ENCODE measurements at places on chromosomes 13 and 19.
A peak's percentile ranks its signal among the peaks of the same experiment; 100 is the strongest.

- no peak for ATAC-seq
- no peaks in the 10 kb centered on the region for H3K4me1 ChIP-seq
- no peak overlapping the region for H3K27ac ChIP-seq
- no peaks in the 10 kb centered on the region for H3K36me3 ChIP-seq
- peaks cover 8% of the 10 kb centered on the region for H3K27me3 ChIP-seq
Measured at GRCh38 chr13:37132211-37132610, 26.7 kb upstream of the CSNK1A1L start.

- H3K27me3 ChIP-seq, result peaks cover 4% of the 10 kb centered on the region
- no peak overlapping the region for H3K4me3 ChIP-seq
- H3K27ac ChIP-seq, result no peak overlapping the region
- H3K36me3 ChIP-seq, result no peaks in the 10 kb centered on the region
- ATAC-seq, result no peak
Measured at GRCh38 chr19:16970821-16971220, 55.8 kb downstream of the CPAMD8 start.

DNA sequence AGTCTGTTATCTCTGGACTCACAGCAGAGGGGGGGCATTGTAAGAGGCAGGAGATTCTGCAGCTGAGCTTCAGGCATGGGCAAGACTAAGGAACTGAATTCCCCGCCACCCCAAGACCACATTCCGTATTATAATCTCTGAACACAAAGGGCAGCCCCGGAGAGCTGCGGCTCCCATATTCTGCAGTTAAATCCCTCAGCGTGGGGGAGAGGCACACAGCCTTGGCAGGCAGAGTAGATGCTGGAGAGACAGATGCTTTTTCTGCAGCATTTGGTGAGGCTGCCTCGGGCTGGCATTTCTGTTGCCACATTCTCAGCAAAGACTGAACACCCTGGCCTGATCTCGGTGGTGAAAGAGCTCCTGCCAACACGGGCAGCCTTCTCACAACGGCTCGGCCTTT lies 12.9 kb downstream of the CHAF1A start:
- H3K4me3 ChIP-seq, result no peak overlapping the region
- H3K4me1 ChIP-seq, result no peaks in the 10 kb centered on the region
- ATAC-seq, result no peak
- H3K36me3 ChIP-seq, result peaks cover 93% of the 10 kb centered on the region
- H3K27me3 ChIP-seq, result no peaks in the 10 kb centered on the region
- H3K27ac ChIP-seq, result no peak overlapping the region

- H3K4me3 ChIP-seq, result no peak overlapping the region
- ATAC-seq, result no peak
- H3K36me3 ChIP-seq, result no peaks in the 10 kb centered on the region
Measured at GRCh38 chr13:106691861-106692260, 123.9 kb upstream of the ARGLU1 start.

DNA sequence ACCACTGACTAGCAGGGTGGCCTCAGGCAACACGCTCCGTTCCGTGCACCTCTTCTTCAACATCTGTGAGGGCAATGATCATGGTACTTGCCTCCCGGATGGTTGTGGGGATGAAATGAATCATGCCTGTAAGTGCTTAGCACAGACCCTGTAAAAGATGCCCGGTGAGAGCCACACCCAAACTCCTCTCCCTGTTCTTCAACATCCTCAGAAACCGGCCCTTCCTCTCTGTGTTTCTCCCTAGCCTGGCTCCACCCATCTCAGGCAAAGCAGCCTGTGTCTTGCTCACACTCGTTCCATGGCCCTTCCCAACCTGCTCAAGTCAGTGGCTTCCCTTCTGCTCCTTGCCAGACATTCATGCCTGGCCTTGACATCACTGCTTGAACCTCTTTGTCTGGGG lies 5.8 kb upstream of the DMKN start:
- no peak overlapping the region for H3K4me3 ChIP-seq
- no peaks in the 10 kb centered on the region for H3K4me1 ChIP-seq
- peaks cover 17% of the 10 kb centered on the region for H3K27me3 ChIP-seq
- H3K36me3 ChIP-seq, result no peaks in the 10 kb centered on the region

GRCh38 chr13:110217811-110218210 lies 89.1 kb downstream of the COL4A1 start:
- no peaks in the 10 kb centered on the region for H3K36me3 ChIP-seq
- H3K27ac ChIP-seq, result no peak overlapping the region
- no peak for ATAC-seq
- peaks cover 16% of the 10 kb centered on the region for H3K27me3 ChIP-seq

GRCh38 chr19:50850738-50851137 lies 4.0 kb upstream of the KLK3 start:
- no peaks in the 10 kb centered on the region for H3K4me1 ChIP-seq
- no peak overlapping the region for H3K4me3 ChIP-seq
- ATAC-seq, result no peak

DNA sequence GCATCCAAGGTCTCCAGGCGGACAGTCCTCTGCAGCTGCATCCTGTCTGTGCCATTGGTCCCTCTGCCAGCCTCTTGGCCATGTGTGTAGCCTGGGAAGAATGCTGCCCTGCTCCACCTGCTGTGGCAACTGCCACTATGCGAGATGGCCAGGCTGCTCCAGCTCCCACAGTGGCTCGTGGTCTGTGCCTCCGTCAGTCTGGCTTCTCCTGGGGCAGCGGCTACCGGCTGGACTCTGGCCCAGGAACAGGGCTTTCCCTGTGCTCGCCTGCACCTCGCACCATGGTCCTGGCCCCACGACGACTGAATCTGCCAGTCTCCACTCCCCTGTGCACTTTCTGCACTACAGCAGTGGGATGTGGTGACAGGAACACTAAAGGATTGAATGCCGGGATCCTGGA lies 26.7 kb upstream of the FFAR2 start:
- H3K4me3 ChIP-seq, result no peak overlapping the region
- H3K27me3 ChIP-seq, result peaks cover 21% of the 10 kb centered on the region
- no peak overlapping the region for H3K27ac ChIP-seq
- no peaks in the 10 kb centered on the region for H3K36me3 ChIP-seq
- ATAC-seq, result no peak

GRCh38 chr19:30087381-30088138 lies 145.5 kb downstream of the URI1 start:
- no peak for ATAC-seq
- H3K4me1 ChIP-seq, result no peaks in the 10 kb centered on the region
- H3K36me3 ChIP-seq, result no peaks in the 10 kb centered on the region
- peaks cover 8% of the 10 kb centered on the region for H3K27me3 ChIP-seq
- no peak overlapping the region for H3K4me3 ChIP-seq

DNA sequence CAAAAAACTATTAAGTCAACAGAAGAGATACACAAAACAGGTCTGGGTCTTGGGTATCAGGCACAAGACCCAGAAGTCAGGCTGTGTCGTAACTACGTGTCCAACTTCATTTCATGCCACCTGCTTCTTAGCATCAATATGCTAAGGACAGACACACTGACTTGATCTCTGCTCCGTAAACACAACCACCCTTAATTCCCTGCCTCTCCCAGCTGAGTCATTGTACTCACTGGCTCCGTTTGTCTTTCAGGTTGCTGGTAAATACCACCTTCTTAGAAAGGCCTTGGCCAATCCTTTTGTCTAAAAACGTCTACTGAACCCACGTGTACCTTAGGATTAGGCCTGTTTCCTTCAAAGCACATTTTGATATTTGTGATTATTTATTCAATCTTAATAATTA lies 726.2 kb downstream of the PCDH9 start:
- ATAC-seq, result no peak
- no peaks in the 10 kb centered on the region for H3K4me1 ChIP-seq
- H3K27me3 ChIP-seq, result no peaks in the 10 kb centered on the region
- no peaks in the 10 kb centered on the region for H3K36me3 ChIP-seq
- no peak overlapping the region for H3K4me3 ChIP-seq

DNA sequence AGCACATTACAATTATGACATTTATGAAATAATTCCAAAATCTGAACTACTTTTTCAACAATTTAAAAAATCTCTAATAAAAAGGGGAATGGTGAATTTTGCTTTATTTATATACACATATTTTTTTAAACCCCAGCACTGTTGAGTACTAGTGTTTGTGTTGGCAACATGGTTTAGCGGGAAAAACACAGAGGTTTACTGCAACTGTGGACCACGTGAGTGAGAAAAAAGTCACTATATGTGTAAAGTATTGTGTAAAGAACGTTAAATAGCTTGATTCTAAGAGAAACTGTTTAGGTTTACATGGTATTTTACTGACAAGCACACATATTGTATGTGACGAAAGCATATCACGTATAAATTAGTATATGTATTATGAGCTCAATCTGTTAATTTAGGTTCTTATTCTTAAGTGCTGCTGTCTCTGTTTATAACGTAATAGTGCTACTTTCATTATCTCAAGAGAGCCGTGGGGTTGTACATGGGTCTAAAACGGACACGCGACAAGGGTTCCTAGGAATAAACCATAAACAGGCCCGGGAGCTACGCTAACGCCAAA lies 617 bp downstream of the SKA3 start:
- H3K4me1 ChIP-seq, result peaks cover 5% of the 10 kb centered on the region
- peak overlapping the region; percentile 98 for H3K4me3 ChIP-seq
- ATAC-seq, result no peak

GRCh38 chr19:33521480-33522370 lies at the start of gene PEPD:
Gene PEPD, minus strand, starts transcription at chr19:33521791. Its CDS starts 31 bp downstream, at chr19:33521760.
- peak; percentile 98 for ATAC-seq
- peaks cover 16% of the 10 kb centered on the region for H3K4me1 ChIP-seq
- no peaks in the 10 kb centered on the region for H3K27me3 ChIP-seq

DNA sequence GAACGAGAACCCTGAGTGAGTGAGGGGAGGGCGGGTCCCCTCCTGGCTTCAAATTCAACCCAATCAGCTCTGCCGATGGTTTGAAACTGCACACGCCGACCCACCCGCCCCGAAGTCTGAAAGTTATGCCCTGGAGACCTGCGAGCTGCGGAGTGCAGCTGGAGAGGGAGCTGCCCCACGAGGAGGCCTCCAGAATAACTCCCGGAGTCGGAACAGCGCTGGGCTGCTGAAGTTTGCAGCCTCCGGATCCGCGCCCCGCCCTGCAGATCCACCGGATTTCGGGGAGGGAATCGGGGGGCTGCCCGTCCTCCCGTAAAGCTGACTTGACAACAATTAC lies 7.0 kb downstream of the POU4F1 start:
- H3K4me3 ChIP-seq, result no peak overlapping the region
- H3K4me1 ChIP-seq, result no peaks in the 10 kb centered on the region
- peaks cover 71% of the 10 kb centered on the region for H3K27me3 ChIP-seq
